Left kidney (tissue), 8 donors: ENCODE measurements at places on chromosomes 5 and 9. TPM values are rescaled to one million over a fixed set of nuclear protein-coding genes. Genes with fewer than 3 reads are reported as not detected.

CCDC171 gene
- polyA plus RNA-seq, result 9.4 TPM

TAF11L10 gene
- polyA plus RNA-seq, result not detected

SLC6A7 gene
- 0.12 TPM for polyA plus RNA-seq

DNA sequence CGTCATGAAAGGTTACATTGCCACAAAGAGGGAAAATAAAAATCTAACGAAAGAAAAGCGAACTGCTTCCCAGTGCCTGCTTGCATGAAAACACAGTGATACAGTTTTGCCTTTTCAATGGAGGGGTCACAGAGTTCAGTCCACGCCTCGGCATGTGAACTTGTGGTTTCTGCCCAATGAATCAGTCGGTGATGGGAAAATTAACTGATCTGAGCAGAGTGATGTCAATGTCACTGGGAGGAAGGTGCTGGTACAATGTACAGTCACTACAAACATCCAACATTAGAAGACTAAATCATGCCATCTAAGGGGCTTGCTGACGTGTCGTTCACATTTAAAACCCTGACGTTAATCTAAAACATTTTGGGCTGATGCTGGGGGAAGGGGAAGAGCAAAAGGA lies 151.8 kb upstream of the MSX2 start:
- DNase-seq, result no peak

DNA sequence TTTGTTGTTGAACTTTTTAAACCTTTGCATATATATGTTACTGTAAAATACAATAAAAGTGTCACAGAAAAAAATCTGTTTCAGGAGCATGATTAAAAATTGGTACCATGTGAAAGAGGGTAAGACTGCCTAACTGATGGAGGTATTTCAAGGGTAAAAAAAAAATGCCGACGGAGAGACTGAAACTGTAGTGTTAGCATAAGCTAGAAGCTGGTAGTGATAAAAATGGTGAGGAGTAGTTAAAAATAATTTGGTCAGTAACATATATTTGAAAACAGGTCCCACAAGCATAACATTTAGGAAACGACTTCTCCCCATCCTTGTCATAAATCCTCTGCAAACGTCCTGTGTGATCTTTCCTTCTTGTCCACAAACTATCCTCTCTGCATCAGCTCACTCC lies 64.7 kb downstream of the MEF2C start:
- no peak for DNase-seq

DNA sequence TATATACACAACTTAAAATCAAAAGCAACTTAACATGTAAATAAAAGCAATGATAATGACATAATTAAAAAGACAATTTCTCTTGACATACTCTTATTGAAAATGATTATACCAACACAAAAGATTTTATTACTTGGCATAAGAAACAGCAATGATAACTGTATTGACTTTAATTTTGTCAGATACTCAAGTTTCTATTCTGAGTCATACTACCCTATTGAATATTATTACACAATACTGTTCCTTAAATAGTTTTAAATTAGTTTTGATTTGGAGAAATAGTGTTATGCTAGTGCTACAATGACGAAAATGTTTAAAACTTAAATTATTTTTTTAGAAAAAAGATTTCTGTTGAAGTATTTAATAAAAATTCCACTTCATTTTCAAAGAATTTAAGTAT lies 1319.3 kb upstream of the C9orf72 start:
- no peak for DNase-seq

DNA sequence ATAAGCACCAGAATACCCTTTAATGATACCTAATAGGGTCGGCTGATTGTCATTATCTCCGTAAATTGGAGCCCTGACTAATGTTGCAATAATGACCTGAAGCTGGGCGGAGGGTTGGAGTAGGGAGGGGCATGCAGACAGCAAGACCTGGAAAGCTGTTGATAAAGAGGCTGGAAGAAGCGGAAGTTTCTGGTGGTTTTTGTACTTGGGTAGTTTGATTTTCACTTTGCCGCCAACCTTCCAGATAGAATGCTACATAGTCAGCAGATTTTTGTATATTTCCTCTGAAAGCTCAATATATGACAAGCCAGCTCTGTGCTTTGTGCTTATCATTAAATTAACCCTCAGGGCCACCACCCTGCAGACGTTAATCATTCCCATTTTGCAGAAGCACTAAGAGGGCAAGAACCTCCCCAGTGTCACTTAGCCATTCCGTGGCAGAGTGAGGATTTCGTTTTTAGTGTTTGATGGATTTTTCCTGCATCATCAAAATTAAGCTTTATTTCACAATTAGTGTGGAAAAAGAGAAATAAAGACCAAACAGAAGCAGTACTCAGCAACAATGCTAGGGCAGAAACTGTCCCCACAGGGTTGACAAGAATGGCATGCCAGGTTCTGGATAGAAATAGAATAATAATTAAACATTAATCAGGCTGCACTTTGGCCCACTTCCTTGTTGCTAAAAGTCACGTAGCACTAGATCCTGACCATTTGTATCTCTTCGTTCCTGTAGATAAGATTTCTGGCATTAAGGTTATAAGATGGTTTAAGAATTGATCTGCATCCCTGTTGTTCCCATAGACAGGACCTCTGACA lies 34.7 kb downstream of the DIRAS2 start:
- no peak for DNase-seq

GRCh38 chr9:107141967-107142366 lies 141.1 kb upstream of the RAD23B start:
- no peak for DNase-seq

DNA sequence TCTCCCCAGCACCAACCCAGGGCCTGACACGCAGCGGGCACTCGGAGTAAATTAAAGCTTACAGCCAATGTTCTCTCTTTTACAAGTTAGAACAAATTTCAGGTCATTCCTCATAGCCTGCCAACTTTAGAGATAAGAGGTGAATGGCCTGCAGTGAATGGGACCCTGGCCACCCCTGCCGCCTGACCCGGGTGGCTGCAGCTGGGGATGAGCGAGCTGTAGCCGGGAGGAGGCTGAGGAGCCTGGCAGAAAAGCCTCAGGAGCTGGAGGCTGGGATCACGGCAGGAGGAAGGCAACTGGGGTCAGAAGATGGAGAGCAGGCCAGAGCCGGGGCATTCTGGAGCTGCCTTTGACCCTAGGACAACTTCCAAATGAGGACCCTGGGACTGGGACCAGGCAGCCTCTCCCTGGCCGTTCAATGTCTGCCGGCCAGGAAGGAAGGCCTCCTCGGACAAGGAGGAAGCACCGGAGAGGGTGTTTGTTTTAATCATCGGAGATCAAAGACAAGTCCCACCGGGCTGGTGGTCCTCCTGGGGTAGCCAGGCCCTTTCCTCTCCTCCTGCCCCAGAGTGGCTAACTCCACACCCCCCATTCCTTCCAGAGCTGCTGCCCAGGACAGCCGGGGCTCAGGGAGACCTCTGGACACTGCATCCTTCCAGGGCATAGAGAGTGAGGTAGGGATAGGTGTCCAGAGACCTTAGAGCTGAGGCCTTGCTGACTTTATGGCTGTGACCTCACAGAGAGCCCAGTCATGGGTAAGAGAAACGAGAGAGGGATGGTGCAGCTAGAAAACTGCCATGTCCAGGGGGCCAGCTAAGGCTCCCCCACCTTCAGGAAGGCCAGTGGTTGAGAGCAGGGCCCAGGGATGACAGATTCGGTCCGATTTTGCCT lies 87.3 kb upstream of the LMX1B start:
- no peak for DNase-seq

GRCh38 chr5:36875051-36875789 lies 1.3 kb upstream of the NIPBL start:
- peak; percentile 51 for DNase-seq

- DNase-seq, result no peak
Observed at GRCh38 chr5:134127376-134127861, 12.9 kb downstream of the TCF7 start.

- DNase-seq, result no peak
Observed at GRCh38 chr5:65840071-65840470, 86.3 kb upstream of the ERBIN start.

GRCh38 chr9:134585746-134586706 lies 55.6 kb upstream of the COL5A1 start:
- DNase-seq, result no peak

GRCh38 chr5:102450313-102450990 lies 48.3 kb downstream of the SLCO6A1 start:
- no peak for DNase-seq

GRCh38 chr9:113215132-113215531 lies 5.9 kb downstream of the FKBP15 start:
- no peak for DNase-seq

DNA sequence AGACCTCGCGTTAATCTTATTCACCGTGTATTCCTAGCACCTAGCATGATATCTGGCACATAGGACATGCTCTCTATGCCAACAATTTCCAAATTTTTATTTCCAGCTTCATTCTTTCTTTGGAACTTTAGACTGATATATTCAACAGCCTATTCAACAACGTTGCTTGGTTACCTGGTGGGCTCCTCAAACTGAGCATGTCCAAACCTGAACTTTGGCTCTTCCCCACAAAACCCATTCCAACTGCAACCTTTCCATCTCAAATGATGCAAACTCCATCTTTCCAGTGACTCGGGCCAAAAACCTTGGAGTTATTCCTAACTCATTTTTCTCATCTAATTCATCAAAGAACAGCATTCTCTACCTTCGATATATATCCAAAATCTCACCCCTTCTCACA lies 525.2 kb downstream of the AGTPBP1 start:
- DNase-seq, result no peak
